ENCODE measurements at places on chromosomes 16 and 17. TPM values are rescaled to one million over a fixed set of nuclear protein-coding genes. Genes with fewer than 3 reads are reported as not detected.

DNA sequence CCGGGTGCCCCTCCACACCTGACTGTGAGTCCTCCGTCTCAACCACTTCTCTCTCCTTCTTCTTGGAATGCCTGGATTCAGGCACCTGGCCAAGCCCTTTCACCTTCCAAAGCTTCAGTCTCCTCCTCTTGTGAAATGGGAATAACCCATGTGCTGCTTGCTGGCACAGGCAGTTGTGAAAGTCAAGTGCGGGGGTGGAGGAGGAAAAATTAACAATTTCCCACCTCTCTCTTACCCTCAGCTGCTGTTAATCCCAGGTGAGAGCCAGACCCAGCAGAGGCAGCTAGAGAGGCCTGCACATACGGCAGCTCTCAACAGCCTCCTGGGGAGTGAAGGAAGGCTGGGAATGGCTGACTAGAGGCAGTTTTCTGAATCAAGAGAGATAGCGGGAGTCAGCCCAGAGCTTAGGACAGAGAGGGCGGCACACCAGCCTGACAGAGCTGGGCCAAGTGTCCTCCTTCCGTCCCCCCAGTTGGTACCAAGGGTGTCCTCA lies 77.9 kb upstream of the LGALS9 start:
- no peak for DNase-seq

DNA sequence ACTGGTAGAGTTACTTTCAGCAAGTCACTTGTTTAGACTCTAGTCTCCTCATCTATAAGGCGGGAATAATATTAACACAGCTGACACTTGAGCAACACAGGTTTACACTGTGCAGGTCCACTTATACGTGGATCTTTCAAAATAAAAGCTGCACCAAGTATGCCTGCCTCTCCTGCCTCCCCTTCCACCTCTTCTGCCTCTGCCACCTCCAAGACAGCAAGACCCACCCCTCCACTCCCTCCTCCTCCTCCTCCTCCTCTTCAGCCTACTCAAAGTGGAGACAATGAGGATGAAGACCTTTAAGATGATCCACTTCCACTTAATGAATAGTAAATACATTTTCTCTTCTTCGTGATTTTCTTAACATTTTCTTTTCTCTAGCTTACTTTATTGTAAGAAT lies 285.6 kb downstream of the FTO start:
- no peak for DNase-seq

GRCh38 chr17:1829216-1829591 lies 498 bp downstream of the SMYD4 start:
- no peak for DNase-seq

DNA sequence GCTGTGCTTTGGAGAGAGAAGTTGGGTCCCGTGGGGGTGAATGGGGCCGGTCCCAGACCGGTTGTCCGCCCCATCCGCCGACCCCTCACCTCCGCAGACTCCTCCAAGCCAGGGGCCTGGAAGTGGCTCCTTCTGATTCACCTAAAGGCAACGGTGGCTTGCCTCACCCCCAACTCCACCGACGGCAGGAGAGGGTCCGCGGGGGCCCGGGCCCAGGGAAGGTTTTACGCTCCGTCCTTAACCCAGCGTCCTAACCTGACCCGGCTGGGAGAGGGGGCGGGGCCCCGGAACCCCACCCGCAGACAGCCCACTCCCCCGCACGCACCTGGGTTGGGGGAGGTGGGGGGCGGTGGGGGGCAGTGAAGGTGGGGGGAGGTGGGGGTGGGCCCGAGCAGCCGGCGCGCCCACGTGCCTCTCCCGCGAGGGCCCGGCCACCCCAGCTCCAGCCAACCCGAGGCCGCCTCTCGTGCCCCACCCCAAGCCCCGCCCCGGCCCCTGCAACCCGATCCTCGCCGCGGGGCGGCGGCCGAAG lies 12.7 kb upstream of the CD300A start:
- no peak for DNase-seq

DNA sequence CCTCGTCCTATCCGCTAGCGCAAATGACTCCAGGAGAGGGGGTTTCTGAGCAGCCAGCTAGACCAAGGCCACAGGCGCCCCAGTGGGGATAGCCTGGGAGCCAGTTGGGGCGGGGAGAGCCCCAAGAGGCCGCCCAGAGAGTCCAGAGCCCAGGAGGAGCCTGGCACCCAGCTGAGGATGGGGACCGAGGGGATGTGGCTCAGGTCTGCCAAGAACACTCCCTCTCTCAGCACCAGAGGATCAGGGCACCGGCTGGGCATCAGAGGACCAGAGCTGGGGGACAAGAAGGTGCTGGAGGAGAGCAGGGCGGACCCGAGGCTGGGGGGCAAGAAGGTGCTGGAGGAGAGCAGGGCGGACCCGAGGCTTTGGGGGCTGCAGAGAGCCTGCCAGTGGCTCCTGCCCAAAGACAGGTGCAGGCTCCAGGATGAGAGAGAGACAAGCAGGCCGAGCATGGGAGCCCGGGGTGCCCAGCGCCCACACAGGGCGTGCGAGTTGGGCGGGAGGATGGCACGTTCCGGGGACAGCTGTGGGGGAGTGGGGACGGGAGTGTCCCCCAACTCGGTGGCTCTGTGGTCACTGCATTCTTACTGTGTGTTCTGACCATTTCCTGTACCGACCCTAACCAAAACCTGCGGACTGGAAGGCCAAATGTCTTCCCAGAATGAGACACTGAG lies 39.4 kb downstream of the TIMM22 start:
- no peak for DNase-seq

- no peak for DNase-seq
These were observed 1.8 kb downstream of the PRSS22 start for GRCh38 chr16:2856061-2856670.

GRCh38 chr17:50598487-50598886 lies 36.2 kb upstream of the ABCC3 start:
- no peak for DNase-seq

DNA sequence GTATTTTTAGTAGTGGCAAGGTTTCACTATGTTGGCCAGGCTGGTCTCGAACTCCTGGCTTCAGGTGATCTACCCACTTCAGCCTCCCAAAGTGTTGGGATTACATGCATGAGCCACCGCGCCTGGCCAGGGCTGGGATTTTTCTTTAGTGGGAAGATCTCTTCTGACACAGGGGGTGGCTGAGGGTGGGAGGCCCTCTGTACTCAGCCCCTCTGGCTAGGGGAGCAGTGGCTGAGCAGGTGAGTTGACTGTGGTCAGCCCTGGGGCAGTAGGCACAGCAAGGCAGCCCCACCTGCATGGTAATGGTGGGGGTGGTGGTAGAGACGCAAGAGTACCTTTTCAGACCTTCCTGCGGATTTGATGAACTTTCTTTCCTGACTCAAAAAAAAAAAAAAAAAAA lies 12.3 kb upstream of the GPRC5B start:
- DNase-seq, result no peak

- no peak for DNase-seq
These were observed 15.3 kb upstream of the DUS1L start for GRCh38 chr17:82080789-82081464.

Gene SPATA2L
- 3.2 TPM for polyA plus RNA-seq

Gene PRPSAP1
- 30.5 TPM for polyA plus RNA-seq

Gene PROCA1
- polyA plus RNA-seq, result 0.74 TPM

Gene HOXB9
- polyA plus RNA-seq, result not detected

Gene MYH13
- not detected for polyA plus RNA-seq

Gene GRAP
- 2.6 TPM for polyA plus RNA-seq

Gene FOXJ1
- 0.03 TPM for polyA plus RNA-seq

Data from heart right ventricle (tissue), 16 donors.